ENCODE measurements at places on chromosomes 2 and 18.

- DNase-seq: no peak
These were observed 5.1 kb downstream of the SFT2D3 start for GRCh38 chr2:127706215-127706990.

GRCh38 chr2:37676274-37676673 lies 4.8 kb upstream of the CDC42EP3 start:
- no peak for DNase-seq

- no peak for DNase-seq
These were observed 175.2 kb upstream of the NOL4 start for GRCh38 chr18:34399892-34400291.

GRCh38 chr18:6719098-6719846 lies 10.2 kb upstream of the ARHGAP28 start:
- no peak for DNase-seq

GRCh38 chr2:190854726-190855125 lies 25.9 kb upstream of the GLS start:
- DNase-seq: no peak
